ENCODE measurements at places on chromosomes 7 and 10.

- DNase-seq = peak; percentile 40
These were observed 45.0 kb downstream of the ALOX5 start for GRCh38 chr10:45418849-45419675.

GRCh38 chr7:99459087-99459486 is 6.9 kb downstream of the ATP5MF start:
- DNase-seq = no peak

DNA sequence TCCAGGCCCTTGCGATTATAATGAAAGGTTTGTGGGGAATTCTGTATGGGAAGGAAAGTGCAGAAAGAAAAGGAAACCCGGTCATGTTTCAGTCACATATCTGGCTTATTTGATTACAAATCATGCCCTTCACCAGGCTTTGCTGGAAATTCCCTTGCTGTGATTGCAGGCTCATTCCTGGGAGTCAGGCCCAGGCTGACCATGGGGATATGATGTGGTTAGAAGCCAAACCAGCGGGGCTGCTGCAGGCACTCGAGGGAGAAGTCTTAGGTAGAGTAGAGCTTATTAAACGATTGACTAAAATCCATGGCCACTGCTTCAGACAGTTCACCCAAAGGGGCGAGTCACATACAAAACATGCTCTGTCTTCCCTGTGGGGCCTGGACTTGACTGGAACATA is 16.2 kb downstream of the PKD1L1 start:
- peak; percentile 57 for DNase-seq

DNA sequence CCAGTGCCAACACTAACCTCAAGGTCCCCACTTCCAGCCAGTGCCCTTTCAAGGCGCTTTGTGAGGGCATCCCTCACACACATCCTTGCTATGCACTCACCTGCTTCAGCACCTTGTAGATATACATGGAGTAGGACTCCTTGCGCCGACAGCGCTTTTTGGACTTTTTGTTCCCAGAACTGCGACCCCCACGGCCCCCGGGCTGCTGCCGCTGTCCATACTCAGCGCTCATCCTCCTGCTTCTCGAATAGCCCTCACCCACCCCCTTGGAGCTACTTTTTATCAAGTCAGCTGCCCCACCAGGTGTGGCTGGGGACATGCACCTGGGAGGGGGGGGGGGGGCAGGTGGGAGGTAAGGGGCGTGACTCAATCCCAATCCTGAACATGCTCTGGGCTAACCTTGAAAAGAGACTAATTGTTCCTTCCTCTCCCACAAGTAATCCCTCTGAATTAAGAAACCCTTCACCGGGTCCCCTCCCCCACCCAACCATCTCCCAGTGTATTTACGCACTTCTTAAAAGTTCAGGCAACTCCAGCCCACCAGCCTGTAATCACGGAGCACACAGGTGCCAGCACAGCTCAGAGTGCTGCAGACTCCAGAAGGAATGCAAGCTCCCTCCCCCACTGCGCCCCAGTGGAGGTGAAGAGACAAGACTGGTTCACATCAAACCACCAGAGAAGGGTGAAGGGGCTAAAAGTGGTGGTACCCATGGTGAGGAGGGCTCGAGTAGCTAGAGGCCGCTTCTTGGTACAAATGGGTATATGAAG is at the start of gene H2BK1:
Gene H2BK1 (minus strand): TSS at position 402 of the 768 bp plus-strand sequence. CDS start 170 bp downstream, at position 232.
- DNase-seq = no peak

DNA sequence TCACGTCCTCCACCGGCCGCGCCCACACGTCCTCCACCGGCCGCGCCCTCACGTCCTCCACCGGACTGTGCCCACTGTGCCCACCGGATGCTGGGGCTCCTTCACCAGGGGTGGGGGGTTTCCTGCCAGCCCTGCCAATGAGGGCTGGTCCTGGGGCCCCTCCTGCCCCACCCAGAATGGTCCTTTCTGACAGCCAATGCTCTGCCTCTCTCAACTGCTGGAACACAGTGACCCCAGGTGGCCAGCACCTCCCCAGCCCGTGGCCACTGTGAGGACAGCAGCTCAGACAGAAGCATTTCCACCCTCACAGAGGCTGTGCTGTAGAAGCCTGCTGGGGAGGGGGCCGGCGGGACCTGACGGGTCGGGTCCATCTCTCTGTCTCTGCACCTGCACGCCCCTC is 90.1 kb upstream of the DNAAF5 start:
- DNase-seq = no peak

DNA sequence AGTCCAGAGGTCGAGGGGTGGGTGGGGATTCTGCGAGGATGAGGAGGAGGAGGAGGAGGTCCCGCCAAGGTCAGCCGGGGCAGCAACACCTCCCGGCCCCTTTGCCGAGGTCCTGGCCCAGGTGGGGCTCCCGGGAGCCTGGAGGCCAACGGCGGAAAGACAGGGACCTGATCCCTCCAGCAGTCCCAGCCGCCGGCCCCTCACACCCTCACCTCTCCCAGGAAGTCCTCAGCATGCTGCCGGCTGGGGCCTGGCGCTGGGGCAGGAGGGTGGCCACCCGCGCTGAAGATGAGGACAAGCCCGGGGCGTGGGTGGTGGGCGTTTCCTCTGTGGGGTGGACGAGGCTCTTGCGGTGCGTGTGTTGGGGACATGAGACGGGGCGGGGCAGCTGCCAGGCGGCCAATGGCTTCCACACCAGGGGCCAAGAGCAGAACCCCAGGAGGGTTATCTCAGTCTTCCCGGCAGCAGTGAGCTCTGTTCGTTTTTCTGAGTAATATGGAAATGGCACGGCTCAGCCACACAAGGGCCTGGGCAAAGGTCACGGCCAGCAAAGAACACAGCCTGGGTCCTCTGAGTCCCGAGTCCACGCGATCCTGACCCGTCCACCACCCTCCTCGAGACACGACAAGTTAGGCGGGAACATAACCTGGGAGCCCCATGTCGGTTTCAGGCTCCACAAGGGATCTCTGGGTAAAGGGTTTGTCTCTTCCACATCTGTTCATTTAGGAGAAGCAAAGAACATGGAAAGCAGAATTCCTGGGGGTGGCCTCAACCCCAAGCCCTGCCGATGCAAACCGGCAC is 82.9 kb upstream of the PDGFA start:
- DNase-seq = no peak

DNA sequence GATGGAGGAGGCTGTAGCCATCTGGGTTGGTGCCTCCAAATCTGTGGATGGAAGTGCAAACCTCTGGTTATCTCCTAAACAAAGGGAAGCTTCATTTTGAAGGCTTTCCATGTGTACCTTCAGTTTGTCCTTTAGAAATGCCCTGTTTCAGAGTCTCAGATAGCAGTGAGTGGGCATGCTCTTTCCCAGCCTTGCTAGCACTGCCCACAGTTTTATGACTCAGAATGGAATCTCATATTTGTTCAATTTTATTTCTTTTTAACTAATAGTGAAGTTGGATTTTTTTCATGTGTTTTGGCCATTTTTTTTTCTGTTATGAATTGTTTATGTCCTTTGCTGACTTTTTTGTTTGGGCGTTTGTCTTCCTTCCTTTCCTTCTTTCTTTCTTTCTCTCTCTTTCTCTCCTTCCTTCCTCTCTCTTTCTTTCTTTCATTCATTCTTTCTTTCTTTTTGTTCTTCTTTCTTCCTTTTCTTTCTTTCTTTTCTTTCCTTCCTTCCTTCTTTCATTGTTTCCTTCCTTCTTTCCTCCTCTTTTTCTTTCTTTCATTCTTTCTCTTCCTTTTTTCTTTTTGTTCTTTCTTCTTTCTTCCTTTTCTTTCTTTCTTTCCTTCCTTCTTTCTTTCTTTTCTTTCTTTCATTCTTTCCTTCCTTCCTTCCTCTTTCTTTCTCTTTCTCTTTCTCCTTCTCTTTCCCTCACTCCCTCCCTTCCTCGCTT is 25.6 kb downstream of the PRF1 start:
- no peak for DNase-seq

GRCh38 chr7:151830121-151830830 is 46.6 kb downstream of the PRKAG2 start:
- DNase-seq = no peak

- DNase-seq = peak; percentile 71
These were observed 230.9 kb downstream of the CREB5 start for GRCh38 chr7:28643188-28643569.

GRCh38 chr10:84308481-84309304 is 19.7 kb upstream of the CCSER2 start:
- DNase-seq = peak; percentile 45

- no peak for DNase-seq
These were observed 4.2 kb upstream of the MUC12 start for GRCh38 chr7:100965045-100965722.

DNA sequence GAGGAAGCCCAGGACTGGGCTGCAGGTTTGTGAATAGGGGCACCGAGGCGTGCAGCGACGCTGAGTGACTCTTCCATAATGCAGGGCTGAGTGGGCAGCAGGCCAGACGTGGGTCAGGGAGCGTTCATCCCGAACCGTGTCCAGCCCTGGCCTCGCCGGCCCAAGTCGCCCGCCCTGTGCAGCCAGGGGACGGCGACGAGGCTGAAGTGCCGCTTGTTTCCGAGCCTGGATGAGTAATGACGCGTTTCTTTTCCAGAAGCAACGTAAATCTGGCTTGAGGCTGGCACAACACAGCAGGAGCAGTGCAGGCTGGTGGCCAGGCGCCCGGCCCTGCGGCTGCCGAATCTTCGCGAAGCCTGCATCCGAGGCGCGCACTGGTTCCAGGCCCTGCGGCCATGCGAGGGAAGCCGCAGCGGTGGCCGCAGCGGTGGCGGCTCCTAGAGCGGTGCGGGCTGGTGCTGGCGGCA is 74.0 kb upstream of the SEC61G start:
- no peak for DNase-seq

DNA sequence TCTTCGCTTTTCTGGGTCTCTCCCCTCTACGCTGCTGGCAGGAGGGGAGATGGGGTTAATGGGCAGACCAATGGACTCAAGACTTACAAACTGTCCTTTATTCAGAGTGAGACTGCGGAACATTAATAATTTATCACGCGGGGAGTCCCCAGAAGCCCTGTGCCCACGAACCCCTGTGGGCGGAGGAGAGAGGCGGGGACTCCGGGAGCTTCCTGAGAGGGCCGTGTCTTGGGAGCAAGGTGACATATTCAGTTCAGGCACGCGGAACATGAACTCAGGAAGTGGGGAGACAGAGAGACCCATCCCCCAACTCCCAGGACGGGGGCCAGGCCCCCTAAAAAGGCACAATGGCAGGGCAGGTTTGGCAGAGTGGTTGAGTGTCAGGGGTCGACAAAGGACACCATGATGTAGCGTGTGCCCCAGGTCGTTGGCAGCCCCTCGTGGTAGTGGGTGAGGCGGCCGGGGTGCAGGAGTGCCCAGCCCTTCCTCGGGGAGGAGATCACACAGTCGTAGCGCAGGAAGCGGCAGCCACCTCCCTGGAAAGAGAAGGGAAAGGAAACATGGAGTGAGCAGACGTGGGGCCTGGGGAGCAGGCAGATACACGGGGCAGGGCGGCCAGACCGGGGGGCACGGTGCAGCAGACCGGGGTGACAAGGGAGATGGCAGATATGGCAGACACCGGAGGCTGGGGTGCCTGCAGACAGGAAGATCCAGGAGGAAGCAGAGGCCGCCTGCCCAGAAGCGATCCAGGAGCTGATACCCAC is 5.2 kb upstream of the MOGAT3 start:
- no peak for DNase-seq

DNA sequence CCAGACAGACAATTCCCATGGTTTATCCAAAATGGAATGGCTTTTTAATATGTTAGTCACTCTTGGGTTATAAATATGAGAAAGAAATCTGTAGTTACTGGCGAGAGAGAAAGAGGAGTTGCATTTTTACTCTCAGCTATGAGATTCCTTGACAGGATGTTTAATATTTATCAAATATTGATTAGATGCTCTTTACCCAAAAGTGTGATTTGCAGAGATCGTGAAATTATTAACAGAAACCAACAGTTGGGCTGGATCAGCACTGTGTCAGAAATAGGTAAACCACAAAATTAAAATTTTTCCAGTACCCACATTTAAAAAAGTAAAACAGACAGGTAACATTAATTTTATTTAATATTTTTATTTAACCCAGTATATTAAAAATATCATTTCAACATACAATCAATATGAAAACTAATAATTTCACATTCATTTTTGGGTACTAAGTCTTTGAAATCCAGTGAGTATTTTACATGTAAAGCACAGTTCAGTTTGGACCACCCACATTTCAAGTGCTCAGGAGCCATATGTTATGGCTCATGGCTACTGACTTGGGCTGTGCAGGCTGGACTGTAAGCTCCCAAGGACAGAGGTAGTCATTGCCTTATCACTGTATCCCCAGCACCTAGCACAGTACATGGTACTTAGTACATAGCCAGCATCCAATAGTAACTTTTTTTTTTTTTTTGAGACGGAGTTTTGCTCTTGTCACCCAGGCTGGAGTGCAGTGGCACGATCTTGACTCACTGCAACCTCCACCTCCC is 42.5 kb downstream of the KLHDC10 start:
- no peak for DNase-seq

- no peak for DNase-seq
These were observed 30.9 kb downstream of the MRPS33 start for GRCh38 chr7:140983802-140984201.

DNA sequence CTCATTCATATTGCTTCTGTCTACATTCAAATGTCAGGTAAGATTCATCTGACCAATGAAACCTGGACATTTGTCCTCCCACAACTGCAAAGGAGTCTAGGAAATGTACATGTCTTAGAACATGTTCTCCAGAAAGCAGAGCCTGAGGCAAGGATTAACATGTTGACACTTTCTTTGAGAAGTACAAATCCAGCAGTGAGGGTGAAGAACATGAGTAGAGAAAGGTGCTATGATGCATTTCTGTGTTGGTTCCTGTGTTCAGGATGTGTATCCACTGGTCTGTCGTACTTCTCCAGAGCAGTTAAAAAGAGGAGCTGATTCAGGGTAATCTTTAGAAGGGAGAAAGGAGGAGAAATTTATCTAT is 146.0 kb upstream of the AGR3 start:
- no peak for DNase-seq

DNA sequence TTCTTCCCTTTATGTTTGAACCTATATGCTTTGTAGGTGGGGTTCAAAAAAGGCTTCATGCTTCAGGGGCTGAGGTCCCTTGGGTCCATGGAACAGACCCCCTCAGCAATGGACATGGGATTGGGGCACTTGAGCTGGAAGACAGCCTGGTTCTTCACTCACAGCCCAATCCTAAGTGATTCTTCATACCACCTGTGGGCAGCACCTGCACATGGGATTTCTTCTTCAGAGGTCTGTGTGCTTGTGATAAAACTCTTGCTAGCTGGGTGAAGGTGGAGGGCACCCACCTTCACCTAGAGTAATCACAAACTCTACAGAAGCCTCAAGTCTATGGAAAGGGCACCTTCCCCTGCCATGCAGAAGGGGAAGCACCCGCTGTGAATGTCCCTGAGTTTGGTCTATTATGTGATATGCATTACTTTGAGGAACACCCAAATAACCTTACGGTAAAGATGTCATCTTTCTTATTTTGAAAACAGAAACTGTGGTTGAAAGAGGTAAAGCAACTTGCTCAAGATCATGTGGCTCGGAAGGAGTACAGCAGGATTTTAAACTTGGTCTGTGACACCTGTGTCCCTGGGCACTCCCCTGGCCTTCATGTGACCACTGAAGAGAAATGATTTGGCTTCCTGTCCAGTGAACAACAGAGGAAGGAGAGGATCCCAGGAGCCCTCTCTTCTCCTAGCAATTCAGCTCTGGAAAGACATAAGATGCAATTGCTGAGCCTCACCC is 469.5 kb upstream of the ZMIZ1 start:
- DNase-seq = no peak

All from fibroblast of skin of right quadriceps (primary cell).